Activated naive CD4-positive, alpha-beta T cell treated with anti-CD3 and anti-CD28 coated beads, Interleukin-2, amount 50 U/mL, for 72 hours (primary cell): ENCODE measurements at places on chromosomes 2 and 18. TPM values are rescaled to one million over a fixed set of nuclear protein-coding genes. Genes with fewer than 3 reads are reported as not detected.

TCF23 gene
- total RNA-seq = 0.07 TPM

MYOM1 gene
- 1.8 TPM for total RNA-seq

POTEC gene
- not detected for total RNA-seq

RBM44 gene
- total RNA-seq = 2.4 TPM

NCK2 gene
- 98.5 TPM for total RNA-seq

SERPINB8 gene
- 7.8 TPM for total RNA-seq

KCNG2 gene
- not detected for total RNA-seq

TRMT61B gene
- 12.2 TPM for total RNA-seq

PLEKHH2 gene
- total RNA-seq = 8.6 TPM

MOGAT1 gene
- not detected for total RNA-seq

YWHAQ gene
- 225 TPM for total RNA-seq

CSRNP3 gene
- not detected for total RNA-seq

SERPINB13 gene
- not detected for total RNA-seq

LNPK gene
- total RNA-seq = 37.2 TPM
